Mammary microvascular endothelial cell (primary cell): ENCODE measurements at places on chromosomes 6 and 20. TPM values are rescaled to one million over a fixed set of nuclear protein-coding genes. Genes with fewer than 3 reads are reported as not detected.

UNC5CL gene
- total RNA-seq = not detected in 2 replicates

OPRM1 gene
- total RNA-seq = not detected in 2 replicates

REV3L gene
- total RNA-seq = 13.3 and 23.8 TPM in 2 replicates

SOX18 gene
- total RNA-seq = 19.4 and 25.2 TPM in 2 replicates

FOXC1 gene
- 9.9 and 10.5 TPM in 2 replicates for total RNA-seq

GLP1R gene
- not detected in 2 replicates for total RNA-seq

RNF182 gene
- 4.2 and 5.3 TPM in 2 replicates for total RNA-seq

ADGRF4 gene
- total RNA-seq = under 0.01 TPM in 1 of 2 replicates, not detected in the other

CMTR1 gene
- 25.7 and 25.8 TPM in 2 replicates for total RNA-seq

PRICKLE4 gene
- total RNA-seq = 1.0 and 1.3 TPM in 2 replicates

DEFB132 gene
- not detected in 2 replicates for total RNA-seq

APOBEC2 gene
- not detected in 2 replicates for total RNA-seq

OR2B3 gene
- not detected in 2 replicates for total RNA-seq

C6orf118 gene
- total RNA-seq = 0.20 TPM in 1 of 2 replicates, not detected in the other

BACH2 gene
- total RNA-seq = 0.87 and 1.4 TPM in 2 replicates

SLC44A4 gene
- 0.30 and 0.33 TPM in 2 replicates for total RNA-seq

PRSS35 gene
- total RNA-seq = not detected in 2 replicates

RAET1E gene
- 0.80 and 0.94 TPM in 2 replicates for total RNA-seq

PDE10A gene
- 6.1 and 6.3 TPM in 2 replicates for total RNA-seq

ADISSP gene
- total RNA-seq = 56.4 and 56.9 TPM in 2 replicates

FLRT3 gene
- 0.27 and 0.30 TPM in 2 replicates for total RNA-seq
